ENCODE measurements at places on chromosomes 7 and 10. TPM values are rescaled to one million over a fixed set of nuclear protein-coding genes. Genes with fewer than 3 reads are reported as not detected.

Gene PARG
- total RNA-seq = 31.5 TPM

DNA sequence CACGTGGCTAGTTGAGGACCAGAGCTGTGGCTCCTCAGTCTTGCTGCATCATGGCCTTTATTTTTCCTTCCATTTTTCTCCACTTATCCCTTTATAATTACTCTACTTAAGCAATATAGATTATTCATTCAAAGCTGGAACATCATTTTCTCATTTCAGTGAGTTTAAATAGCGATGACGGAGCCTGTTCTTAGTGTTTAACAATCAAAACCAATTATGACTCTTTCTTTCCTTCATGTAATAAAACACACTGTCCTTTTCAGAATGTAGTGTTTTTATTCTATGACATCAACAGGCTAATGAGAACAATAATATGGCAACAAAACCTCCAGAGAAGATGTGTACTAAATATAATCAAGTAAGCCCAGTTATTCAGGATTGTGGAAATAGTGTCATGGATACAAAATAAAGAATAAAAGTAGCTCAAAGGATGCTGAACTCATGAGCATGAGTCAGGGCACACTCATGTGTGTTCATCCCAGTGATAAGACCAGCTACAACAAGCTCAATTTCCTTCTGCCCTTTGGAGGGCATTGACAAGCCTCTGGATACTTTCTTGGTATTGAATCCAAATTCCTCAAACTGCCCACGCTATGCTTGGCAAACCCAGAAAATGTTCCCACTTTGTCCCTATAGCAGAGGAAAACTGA lies 188.4 kb downstream of the CYP26A1 start:
- ATAC-seq = no peak

GRCh38 chr10:49005270-49005669 lies 65.6 kb upstream of the LRRC18 start:
- peak; percentile 43 for ATAC-seq

- ATAC-seq = no peak
Observed at GRCh38 chr7:150951521-150951920, 26.6 kb downstream of the KCNH2 start.

DNA sequence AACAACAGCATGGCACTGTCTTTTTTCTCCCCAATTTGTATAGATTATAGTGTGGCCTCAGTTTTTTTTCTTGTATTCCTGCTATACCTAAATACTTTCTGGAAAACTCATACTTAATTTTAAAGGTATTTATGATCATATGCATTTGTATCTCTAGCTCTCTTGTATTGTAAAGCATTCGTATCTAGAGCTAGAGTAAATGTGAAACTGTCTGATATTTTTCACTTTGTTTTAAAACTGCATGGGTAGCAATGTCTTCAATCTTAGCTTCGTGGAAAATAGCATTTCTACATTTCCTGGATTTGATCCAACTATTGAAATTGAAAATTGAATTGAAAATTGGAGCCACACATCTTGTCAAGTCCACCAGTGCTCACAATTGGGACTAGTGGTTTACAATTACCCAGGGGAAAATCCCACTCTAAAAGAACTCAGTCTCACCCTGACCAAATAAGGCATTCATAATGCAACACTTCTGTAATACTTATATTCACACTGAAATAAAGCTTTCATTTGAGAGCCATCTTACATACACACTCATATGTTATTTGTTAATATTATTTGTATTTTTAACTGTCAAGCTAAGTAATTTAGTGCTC lies 51.3 kb upstream of the KLF6 start:
- no peak for ATAC-seq

Gene COL17A1
- 1.1 TPM for total RNA-seq

DNA sequence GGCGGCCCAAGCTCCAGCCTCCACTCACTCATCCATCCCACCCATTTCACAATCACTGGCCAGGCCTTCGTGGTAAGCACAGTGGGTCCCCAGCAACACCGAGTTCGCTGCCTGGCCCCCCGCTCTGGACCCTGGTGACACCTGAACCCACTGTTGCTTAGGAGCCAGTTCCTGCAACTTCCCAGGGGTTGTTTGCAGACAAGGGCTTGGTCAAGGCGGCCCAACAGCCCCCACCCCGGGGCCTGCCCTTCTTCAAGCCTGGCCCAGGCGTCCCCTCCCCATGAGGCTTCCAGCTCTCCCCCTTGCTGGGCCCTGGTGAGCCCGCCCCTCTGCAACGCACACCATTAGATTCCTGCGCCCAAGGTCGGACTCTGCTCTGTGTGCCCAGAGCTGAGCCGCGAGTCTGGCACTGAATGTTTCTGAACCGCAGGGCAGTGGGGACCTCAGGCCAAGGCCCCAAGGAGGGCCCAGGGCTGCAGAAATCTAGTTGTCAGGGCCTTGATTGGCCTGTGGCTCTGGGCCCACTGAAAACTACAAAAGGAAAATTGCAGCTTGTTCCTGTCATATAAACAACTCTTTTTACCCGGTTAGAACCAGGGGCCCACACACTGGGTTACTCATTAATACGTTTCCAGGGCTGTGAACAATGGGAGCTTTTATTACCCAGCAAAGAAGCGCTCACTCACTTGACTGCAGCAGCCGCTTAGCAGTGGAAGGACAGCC lies 2.1 kb upstream of the COX19 start:
- no peak for ATAC-seq

GRCh38 chr7:47400001-47400400 lies 181.9 kb downstream of the TNS3 start:
- ATAC-seq = no peak

DNA sequence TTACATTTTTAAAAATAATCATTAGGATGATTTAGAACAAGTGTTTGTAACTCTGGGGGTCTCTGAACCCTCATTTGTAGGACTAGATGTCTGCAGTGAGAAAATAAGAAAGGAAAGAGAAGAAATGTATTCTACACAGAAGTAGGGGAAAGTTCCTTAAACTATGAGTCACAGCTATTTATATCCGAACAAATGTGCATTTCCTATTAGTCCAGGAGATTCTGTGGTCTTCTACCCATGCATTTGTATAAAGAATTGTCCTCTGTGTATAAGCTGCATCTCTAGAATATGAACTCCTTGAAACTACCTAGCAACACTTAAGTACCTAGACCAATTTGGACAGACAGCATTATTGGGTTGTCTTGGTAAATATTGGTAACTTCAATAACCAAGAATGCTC lies 15.9 kb upstream of the CD36 start:
- no peak for ATAC-seq

DNA sequence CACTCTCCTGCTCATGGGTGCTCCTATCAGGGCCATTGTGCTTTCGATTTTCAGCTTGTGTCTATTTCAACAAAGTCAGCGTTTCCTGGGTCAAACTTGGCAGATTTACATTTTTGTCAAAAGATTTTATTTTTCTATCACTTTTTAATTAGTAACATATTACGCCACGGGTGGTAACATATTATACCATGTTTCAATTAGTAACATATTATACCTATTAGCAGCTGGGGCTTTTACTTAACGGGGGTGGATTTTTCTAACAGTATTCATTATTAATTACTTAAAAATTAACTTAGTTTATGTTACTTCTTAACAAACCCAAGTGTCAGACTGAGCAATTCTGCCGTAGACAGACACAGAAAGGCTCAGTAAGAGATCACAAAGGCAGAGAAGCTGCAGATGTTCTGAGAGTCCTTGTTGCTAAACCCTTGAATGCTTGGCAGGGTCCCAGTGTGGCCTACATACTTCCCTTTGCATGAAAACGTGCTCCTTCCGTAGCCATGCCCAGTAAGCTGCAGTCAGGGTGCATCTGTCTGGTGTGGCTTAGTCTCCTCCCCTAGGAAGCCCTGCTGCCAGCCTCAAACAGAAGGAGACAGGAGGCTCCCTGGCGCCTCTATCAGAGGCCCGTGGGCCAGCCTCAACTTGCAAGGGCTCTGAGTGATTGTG lies 263.1 kb upstream of the CXCL12 start:
- ATAC-seq = no peak

DNA sequence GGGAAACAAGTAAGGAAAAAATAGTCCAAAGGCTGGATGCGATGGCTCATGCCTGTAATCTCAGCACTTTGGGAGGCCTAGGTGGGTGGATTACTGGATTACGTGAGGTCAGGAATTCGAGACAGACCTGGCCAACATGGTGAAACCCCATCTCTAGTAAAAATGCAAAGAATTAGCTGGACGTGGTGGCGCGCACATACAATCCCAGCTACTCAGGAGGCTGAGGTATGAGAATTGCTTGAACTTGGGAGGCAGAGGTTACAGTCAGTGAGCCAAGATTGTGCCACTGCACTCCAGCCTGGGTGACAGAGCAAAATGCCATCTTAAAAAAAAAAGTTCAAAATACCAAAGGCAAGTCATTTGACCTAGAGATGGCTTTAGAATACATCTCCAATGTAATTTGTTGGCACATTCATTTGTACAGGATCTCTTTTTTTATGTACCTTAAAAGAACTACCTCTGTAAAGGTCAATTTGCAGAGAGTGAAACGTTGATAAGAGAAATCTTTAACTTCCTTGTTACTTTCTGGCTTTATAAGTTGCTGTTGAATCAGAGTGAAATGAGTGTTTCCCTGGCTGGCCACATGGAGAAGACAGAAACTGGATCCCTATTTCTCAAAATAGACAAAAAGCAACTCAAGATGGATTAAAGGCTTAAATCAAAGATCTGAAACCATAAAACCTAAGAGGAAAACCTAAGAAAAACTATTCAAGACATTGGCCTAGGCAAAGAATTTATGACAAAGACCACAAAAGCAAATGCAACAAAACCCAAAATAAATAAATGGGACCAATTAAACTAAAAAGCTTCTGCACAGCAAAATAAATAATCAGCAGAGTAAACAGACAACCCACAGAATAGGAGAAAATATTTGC lies 260.7 kb downstream of the KLF6 start:
- ATAC-seq = no peak

Data from gastroesophageal sphincter (tissue), 4 donors.